Omental fat pad (tissue), 4 donors: ENCODE measurements at places on chromosomes 11 and 22.

- DNase-seq = peak; percentile 37
These were observed 55.2 kb downstream of the PANX1 start for GRCh38 chr11:94183886-94184264.

DNA sequence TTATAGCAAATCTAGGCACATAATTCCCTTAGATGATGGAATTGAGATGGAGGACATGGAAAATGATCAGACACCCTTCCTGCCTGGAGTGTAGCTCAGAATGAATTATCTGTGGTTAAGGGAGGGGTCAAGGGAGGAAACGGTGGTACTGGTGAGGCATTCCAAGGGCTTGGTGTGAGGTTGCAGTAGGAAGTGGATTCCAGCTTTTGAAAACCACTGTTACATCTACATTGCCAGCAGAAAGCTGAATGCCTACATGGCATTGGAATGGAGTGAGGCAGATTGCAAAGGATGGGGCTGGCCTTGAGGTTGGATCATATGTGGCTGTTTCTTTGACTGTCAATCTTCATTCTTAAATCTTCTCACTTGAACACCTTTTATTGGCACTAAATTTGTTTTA is 684.4 kb downstream of the NTM start:
- no peak for DNase-seq

DNA sequence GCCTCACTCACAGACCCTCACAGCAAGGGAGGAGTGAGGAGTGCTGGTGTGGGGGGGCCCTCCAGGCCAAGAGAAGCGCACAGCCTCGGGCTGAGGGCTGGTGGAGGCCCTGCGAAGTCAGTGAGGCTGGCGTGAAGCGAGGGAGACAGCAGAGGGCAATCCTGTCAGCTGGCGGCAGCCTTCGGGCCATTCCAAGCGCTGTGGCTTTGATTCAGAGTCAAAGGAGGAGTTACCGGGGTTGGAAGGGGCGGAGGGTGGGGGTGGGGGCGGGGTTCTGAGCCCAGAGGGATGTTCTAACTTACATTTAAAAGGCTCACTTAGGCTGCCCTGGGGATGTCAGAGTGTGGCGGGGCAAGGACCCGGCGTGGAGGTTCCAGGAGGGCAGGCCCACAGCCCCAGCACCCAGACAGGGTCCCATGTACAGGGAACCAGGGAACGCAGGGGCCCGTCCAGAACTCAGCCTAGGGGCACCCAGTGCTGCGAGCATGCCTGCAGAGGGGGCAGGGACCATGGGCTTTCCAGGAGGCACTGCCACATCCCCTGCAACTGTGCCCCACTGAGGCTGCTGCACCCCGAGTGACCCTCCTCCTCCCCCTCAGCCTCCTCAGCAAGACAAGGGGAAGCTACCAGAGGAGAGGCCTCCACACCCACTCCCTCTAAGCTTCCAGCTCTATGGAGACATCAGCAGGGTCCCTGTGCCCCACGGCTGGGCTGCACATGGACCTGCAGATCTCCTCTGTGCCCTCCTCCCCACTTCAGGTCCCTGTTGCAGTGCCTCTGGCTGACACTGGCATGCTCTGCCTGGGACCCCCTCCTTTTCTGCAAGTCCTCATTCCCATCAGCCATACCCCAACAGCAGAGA is 39.7 kb upstream of the TTLL12 start:
- DNase-seq = no peak

DNA sequence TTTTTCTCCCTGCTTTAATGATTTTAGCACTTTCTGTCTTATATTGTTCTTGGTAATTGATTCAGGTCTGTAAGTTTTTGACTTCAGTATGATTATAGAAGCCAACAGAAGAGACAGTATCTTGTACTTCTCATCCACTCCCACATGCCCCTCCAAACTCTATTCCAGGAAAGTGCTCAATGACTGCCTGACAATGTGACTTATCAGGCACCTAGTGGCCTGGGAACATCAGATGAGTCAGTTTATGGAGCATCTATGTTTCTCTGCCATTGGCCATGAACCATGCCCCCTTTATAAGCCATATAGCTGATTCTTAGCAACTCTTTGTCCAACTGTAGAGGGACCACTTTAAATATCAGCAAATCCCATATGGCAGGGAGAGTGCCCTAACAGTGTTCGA is 179.2 kb upstream of the MTMR2 start:
- no peak for DNase-seq

- no peak for DNase-seq
These were observed 89.2 kb downstream of the GRAMD1B start for GRCh38 chr11:123519055-123519796.

DNA sequence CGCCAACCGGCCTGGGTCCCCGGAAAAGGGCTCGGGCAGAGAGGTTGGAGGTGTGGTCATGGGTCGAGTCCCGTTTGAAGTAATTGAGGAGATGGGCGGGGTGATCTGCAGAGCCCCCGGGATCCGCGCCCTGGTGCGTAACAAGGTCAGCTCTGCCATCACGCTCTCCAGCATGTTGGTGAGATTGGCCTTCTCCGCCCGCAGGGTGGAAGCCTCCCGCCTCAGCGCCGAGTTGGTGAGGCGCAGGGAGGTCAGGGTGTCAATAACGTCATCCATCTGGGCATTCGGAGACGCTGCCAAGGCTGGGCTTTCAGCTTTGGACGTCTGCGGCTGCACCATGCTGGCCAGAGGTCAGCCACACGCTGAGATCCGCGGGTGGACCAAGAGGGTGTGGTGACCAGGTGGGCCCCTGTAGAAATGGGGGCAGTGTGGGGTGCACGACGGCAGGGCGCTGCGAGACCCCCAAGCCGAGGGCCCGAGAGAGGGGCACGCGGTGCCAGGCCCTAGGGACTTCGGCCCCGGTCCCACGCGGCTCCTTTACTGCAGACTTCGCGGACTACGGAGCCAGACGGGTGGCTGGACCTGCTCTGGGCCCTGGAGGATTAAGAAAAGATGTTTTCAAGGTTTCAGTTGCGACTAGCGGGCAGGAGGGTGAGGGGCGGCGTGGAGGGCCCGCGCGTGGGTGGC is 672 bp downstream of the RTL6 start:
- no peak for DNase-seq

DNA sequence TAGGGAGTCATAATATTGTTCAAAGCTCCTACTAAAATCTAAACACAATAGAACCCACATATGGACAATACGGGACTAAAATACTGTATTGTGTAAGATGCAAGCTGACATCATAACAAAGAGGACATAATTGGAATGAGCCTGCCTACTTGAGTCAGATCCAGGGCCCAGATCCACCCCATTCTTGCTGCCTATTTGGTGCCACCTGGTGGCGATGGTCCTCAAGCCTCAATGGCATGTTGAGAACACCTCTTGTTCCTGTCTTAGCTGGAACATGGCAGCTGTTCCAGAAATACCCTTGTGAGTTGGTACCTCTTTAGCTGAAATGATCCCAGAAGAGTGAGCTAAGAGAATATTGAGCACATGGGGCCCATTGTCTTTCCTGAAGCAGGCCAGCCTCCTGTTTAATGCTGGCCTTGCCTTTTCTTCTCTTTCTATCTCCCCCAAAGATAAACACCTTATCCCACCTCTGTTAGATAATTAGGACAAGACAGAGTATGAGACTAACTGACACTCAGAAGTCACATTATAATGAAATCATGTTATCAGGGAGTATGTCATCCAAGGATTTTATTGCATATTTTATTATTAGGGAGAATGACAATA is 680.9 kb upstream of the ANO5 start:
- peak; percentile 30 for DNase-seq

DNA sequence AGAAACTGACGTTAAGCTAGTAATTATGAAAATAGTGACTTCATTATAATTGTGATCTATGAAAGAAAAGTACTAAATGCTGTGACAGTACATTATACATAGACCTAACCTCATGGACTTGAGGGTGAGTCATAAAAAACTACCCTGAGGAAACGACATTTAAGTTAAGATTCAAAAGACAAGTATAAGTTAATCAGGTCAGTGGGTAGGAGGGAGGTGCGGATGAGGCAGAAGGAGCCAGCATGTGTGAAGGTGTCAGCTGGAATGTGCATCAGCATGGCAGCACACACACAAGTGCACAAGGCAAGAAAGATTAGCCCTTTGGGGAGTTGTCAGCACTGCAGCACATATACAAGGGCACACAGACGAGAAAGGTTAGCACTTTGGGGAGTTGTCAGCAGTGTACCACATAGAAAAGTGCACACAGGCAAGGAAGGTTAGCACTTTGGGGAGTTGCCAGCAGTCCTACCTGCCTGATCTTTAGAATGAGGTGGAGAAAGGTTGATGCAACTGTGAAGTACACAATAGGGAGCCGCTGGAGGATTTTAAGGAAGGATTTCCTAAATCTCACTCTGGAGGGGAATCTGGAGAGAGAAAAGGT is 31.6 kb upstream of the CAVIN3 start:
- DNase-seq = no peak

- no peak for DNase-seq
These were observed 53.4 kb downstream of the GRAMD1B start for GRCh38 chr11:123483466-123483865.

- no peak for DNase-seq
These were observed 3.1 kb downstream of the SELENOH start for GRCh38 chr11:57744357-57744756.

DNA sequence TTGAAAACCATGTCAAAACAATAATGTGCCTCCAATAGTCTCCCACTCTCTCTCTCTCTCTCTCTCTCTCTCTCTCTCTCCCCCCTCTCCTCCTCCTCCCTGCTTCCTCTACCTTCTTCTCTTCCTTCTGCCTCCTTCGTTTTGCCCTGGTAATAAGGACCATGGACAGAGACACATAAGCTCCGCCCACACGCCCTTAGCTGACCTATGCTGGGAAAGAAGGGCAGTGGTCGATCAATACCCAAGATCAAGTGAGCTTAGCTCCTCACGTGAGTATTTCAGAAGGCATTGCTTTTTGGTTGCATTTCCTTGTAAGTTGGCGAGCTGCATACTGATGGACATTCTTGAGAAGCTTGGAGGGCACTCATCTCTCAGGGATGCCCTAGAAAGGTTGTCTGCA is 194.8 kb downstream of the MIAT start:
- DNase-seq = no peak

- no peak for DNase-seq
These were observed 13.4 kb downstream of the NADSYN1 start for GRCh38 chr11:71466358-71466757.

DNA sequence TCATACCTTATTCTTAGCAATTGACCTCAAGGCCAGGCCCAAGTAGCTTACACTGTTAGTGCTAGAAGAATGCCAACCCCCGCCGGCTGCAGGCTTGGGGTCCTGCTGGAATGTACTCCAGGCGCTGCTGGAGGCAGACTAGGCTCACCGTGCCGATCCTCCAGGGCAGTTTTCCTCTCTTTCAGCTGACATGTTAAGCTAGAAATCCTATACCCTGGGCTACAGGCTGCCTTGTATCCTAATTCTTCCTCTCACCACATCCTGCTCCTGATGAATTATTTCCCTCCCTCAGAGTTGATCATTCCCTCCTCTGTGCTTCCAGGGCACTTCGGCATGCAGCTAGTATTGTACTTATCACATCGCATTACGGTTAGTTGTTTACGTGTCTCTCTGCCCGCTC is 3.4 kb downstream of the SPTBN2 start:
- DNase-seq = no peak

DNA sequence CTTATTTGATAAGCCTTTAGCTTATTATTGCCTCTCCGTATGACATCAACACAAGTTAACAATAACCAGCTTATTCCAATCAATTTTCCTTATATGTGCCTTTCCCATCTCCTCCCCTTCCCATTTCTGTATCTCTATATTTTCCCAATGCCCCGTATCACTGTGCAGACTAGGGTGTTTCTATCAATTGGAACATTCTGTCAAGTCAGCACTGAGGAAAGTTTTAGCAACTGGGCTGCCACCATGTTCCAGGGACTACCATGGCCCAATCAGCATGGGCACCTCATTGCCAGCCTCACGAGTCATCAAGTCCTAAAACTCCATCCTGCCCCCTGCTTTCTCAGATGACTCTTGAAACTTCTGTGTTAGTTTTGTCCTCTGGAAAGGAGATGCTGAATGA is 973.1 kb upstream of the CNTN5 start:
- no peak for DNase-seq

DNA sequence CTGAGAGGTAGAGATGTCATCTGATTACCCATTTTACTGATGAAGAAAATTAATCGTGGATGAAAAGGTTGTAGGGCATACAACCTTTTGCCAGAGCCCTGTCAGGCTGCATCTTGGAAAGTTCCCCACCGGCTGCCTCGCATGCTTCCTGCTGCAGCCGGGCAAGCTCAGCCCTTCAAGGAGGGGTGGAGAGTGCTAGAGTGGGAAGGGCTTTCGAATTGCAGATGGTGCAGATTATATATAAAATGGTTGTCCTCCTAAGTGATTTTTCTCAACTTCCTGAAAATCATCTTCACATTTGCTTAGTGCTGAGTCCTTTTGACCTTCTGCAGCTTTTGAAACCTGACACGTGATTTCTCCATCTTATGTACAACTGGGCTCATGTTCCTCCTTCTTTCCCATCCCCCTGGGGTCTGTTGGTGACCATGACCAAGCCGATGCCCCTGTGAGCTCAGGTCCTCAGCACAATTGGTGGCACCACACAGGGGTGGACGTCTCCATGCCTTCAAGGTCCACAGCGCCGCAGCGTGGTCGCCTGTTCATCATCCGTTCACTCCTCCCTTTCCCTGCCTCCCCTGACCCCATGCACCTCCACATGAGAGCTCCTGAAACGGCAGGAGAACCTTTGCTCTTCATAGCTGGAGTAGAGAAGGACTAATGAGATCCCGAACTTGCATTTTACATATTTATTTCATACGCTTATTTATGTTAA is 47.6 kb upstream of the MYO18B start:
- no peak for DNase-seq

- DNase-seq = no peak
These were observed 196.4 kb downstream of the LARGE1 start for GRCh38 chr22:33723915-33724314.

DNA sequence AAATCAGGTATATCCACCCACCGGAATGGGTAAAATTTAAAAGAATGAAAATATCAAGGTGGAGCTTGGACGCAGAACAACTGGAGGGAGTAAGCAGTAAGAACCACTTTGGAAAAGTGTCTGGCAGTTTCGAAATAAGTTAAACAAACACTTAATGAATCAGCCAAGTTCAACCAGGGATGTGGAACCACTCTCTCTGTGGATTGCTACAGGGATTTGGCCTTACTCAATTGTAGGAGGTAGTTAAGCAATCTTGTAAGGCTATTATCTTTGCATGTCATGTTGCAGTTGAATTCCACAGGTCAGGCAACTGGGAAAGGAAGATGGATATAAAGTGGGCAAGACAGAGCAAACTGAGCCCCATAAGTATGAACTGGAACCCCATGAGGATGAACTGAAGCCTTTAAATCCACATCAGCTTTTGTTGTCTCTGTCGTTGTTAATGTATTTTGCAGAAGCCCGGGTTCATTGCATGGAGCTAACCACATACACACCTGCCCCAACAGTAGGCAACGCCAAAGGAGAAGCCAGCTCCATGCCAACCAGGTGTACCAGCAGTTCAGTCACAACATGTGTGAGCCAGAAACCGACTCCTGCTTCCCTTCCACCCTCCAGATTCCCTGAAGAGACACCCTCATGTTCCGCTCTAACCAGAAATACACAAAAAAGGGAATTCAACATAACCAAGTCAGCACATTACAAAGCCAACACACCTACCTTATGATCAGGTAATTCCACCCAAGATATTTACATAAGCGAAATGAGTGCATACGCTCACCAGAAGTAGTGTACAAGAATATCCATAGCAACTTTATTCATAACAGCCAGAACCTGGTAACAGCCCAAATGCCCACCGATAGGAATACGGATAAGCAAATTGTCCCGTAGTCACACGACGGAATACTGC is 8.0 kb upstream of the SLC43A3 start:
- no peak for DNase-seq
